Kidney (tissue), 22 donors: ENCODE measurements at places on chromosomes 2 and 18. TPM values are rescaled to one million over a fixed set of nuclear protein-coding genes. Genes with fewer than 3 reads are reported as not detected.

Gene CYP26B1
- 2.5 TPM for total RNA-seq

Gene IL36A
- not detected for total RNA-seq

Gene CFLAR
- 263 TPM for total RNA-seq

Gene PJVK
- total RNA-seq = 4.3 TPM

Gene CCDC138
- 3.2 TPM for total RNA-seq

Gene NMUR1
- 0.94 TPM for total RNA-seq

Gene EVA1A
- total RNA-seq = 28.1 TPM
